Activated naive CD4-positive, alpha-beta T cell (primary cell): ENCODE measurements at places on chromosomes 5 and 9.

GRCh38 chr5:120550358-120550757, 86.3 kb downstream of the PRR16 start:
- DNase-seq = no peak

- DNase-seq = no peak
These were observed 414.1 kb downstream of the MLLT3 start for GRCh38 chr9:20208226-20208625.

DNA sequence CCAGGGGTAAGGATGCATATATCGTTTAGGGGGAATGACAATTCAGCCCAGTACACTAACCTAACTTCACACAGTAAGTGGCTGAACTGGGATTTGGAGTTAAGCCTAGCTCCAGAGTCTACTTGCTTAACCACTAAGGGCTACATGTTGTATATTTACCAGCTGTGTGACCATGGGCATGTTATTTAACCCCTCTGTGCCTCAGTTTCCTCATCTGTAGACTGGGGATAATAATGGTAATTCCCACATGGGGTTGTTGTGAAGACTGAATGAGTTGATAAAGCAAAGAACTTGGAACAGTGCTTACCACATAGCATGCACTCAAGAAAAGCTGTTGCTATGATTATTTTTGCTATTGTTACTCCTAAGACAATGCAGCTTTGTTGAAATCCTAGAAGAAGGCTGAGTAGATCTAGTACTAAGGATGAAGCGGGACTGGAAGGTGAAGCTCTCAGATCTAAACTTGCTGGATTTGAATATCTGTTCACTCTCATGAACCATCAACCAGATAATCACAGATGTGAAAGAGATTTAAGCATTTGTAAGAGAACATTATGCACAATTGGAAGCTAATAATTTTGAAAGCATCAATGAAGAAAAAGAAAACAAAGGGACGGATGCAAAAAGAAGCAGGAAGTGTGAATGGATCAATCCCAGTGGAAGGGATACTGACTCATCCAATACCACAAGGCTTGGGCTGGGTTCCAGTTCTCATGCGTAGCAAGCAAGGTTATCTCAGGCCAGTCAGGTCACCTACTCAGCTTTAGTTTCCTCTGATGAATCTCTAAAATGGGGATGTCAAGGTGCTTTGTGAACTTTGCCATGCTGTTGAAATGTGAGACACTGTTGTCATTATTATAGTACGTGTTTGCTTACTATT, 78.5 kb upstream of the TBC1D2 start:
- no peak for DNase-seq

- DNase-seq = no peak
These were observed 305.0 kb downstream of the TENT4A start for GRCh38 chr5:7018198-7018597.

DNA sequence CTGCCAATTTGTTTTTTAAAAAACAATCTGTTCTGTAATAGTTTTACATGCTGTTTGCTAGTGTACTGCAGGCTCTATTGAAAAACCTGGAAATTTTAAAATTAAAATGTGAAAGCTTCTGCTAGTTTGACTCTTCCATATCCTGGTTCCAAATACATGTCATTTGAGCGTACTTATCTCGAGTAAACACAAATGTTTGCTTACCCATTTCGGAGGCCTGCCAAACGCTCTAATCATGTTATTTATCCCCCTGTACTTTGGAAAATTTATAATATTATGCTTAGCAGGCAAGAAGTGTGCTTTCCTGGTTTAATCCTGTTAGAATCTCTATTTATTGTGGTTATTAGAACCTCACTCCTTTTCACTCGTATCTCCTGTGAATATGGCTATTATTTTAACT, 476.8 kb upstream of the CYLC2 start:
- DNase-seq = no peak

GRCh38 chr5:125576822-125577221, 830.4 kb upstream of the ZNF608 start:
- DNase-seq = no peak

GRCh38 chr5:54936201-54936600, 49.2 kb downstream of the ESM1 start:
- DNase-seq = no peak

DNA sequence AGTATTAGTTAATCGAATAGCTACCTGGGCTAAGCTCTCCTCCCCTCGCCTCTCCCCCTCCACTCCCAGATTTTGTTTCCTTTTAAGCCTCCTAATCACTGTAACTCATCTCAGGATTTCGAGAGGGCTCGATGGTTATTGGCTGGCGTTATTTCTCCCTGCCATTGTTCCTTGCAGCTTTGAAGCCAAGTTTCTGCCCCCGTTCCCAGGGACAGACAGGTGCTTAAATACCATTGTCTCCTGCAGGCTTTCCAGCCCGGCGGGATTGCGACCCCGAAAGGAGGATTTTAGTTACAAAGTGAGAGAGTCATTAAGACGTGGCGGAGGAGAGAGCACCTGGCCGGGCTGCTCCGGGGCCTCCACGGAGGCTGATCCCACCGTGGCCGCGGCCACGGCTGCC, 46.2 kb downstream of the ASS1 start:
- no peak for DNase-seq

DNA sequence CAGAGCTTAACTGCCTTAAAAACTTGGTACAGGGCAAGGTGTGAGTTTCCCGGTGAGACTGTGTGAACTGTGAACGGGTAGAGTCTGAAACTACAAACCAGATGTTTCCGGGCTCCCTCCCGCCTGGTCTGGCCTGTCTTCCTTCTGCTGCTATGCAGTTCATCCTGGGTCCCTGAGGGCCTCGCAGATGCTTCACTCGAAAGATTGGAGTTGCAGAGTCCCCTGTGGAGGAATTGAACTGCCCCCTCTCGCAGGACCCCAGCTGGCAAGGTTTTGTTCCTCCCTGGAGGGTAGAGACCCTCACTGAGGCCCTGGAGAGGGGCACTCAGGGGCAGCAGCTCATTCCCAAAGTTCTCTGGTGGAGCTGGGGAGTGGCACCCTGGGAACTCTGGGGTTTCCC, 533 bp downstream of the DCANP1 start:
- DNase-seq = no peak

DNA sequence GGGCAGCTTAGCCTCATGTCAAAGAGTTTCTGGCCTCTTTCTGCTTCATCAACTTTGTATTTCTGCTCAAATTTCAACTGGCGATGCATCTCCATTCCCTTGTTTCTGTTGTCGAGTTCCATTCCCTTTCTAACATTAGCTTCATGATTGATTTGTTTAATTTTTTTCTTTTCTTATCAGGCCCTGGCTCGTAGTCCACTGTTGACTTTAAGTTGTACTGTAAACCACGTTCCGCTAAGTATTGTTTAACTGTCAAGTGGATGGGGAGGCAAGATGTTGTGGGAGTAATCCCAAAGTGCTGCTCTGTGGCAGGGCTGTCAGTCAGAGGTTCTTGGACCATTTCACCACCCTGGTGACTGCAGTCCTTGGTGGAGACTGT, 309.1 kb downstream of the PSAT1 start:
- no peak for DNase-seq

DNA sequence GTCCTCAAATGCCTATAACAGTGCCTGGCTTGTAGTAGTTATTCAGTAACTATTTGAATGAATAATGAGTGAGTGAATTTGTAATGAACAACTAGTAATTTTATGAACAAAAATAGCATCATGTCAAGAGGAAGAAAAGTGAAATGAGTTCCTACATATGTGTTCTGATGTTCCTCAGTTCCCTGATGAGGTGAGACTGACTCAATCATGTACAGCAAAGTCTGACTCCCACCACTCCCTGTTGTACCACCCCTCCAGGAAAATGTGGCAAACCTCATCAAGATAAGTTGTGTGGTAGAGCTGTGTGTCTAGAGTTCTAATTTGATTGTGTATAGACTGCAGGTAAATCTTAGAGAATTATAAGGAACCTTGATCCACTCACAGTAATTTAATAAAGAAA, 201.6 kb downstream of the GOLPH3 start:
- DNase-seq = no peak

- DNase-seq = no peak
These were observed 117.3 kb upstream of the FGF10 start for GRCh38 chr5:44506561-44506960.

DNA sequence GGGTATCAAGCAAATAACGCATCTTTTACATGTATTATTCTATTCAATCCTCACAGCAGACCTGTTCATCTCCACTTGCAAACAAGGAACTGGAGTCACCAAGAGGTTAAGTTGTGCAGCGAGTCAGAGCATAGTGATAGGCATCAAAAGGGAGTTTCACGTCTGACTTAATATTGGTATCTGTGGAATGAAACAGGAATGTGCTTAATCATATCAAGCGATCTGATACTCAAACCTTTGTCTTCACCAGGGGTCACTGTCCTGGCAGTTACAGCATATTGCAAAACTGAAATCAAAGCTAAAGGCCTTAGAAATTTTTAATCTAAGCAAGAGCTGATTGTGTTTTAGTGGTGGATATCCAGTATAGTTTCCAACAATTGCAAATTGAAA, 271.6 kb downstream of the PLK2 start:
- no peak for DNase-seq

- no peak for DNase-seq
These were observed 21.5 kb upstream of the TGFBI start for GRCh38 chr5:136007271-136007670.

DNA sequence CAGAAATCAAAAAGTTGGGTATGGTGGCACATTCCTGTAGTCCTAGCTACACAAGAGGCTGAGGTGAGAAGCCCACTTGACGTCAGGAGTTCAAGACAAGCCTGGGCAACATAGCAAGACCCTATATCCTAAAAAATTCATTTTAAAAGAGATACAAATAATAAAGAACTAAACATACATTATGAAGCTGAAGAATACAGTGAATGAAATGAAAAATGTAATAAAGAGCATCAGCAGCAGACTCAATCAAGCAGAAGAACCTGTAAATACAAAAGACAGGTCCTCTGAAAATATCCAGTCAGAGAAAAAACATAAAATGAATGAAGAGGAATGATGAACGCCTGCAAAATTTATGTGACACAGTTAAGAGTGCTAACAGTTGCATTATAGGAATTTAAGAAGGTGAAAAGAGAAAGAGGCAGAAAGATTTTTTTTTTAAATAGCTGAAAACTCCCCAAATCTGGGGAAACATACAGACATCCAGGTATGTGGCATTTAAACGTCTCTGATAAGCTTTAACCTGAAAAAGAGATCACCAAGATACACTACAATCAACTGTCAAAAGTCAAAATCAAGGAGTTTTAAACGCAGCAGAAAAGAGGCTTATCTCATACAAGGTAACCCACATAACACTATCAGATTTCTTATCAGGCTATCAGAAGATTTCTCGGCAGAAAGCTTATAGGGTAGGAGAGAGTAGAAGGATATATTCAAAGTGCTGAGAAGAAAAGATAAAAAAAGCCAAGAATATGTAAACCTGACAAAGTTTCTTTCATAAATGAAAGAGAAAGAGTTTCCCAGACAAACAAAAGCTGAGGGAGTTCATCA, 57.6 kb downstream of the PRRC1 start:
- no peak for DNase-seq
